ENCODE measurements at places on chromosomes 4 and X.
A peak's percentile ranks its signal among the peaks of the same experiment; 100 is the strongest.

DNA sequence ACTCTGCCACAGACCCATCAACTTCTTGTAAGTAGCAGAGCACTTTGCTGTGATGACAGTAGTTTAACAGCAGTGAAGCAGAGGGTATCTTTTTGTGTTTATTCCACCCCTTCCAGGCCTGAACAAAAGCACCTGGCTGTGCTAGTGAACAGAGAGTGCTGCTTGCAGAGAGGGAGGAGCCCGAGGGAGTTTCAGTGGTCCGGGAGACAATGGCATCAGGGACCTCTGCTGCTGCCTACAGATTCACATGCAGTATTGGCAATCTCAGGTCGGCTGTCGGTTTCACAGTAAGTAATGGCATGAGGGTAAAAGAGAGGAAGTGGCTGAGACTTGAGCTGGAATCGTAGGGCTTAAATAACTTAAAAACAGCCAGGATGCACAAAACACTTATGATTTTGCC, 755.8 kb downstream of the RPA4 start:
- no peak for DNase-seq

- no peak for DNase-seq
Observed at GRCh38 chrX:107711521-107712181, 63.9 kb downstream of the TSC22D3 start.

GRCh38 chr4:184762100-184762499, 28.2 kb upstream of the CENPU start:
- peak; percentile 6 for DNase-seq

DNA sequence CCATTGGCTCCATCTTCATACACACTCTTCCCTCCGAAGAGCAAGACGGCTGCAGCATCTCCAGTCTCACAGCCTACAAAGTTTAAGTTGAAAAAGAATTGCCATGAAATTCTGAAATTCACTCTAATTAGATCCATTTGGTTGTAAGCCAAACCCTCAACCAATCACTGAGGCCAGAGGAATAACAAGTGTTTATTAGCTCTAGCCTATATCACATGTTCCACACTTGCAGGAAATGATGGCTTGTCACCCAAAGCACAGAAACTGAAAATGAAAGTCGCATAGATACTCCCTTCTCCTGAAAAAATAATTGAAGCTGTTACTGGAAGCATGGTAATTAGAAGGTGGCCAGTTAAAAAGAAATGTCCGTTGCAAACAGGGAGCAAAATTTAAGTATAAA, 1071.8 kb downstream of the CCSER1 start:
- DNase-seq, result no peak

DNA sequence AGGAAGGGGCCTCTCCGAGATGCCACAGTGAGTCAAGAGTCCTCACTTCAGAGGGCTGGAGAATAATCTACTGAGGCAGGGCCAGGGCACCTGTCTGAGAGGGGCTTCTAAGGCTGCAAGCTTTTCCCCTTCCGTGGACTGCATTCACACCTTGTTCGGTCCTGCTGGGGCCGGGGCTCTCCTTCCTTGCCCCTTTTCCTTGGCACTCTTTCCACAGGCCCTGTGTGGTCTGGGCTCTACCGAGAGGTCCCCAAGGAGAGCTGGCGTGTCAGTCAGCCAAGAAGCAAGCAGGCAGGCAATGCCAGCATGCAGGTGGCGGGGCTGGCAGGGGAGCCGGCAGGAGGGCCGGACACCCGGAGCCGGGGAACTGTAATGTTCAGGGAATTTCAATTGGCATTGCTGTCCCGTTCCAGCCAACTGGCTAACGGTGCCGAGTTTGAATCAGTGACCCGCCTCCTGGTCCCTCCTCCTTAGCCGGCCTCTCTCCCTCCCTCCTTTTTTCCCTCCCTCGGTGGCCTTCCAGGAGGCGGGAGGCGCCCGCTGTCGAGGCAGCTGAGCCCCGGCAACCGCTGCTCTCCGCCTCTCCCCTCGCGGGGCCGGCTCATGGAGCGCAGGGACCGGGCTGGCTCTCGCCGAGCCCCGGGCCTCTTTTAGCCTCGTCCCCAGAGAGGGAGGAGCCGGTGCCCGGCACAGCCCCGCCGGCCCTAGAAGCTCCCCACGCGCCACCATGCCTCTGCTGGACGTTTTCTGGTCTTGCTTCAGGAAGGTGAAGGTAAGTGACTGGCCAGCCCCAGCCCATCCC, at the start of gene STARD8:
Gene STARD8 (plus strand): TSS at position 511 of the 802 bp plus-strand sequence. CDS start 217 bp downstream, at position 728.
- no peak for DNase-seq

- no peak for DNase-seq
Observed at GRCh38 chr4:48081196-48081595, 52.9 kb downstream of the TXK start.

DNA sequence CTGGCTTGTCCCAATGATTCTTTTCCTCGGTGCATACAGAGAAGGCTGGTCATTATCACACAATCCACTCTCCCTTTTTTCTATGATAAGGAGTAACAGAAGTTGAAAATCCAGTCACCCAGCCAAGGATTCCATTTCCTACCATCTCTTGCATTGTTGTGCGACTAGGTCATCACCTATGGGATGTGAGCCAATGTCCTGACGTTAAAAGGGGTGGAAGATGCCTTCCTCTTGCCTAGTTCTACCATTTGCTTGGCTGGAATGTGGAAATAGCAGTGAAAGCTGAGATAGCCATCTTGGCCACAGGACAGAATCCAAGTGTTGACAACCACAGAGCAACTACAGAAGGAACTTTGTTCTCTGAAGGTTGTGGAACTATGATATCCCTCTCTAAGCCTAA, 132.2 kb upstream of the KIT start:
- no peak for DNase-seq

- no peak for DNase-seq
Observed at GRCh38 chr4:7326693-7327340, 107.9 kb downstream of the PSAPL1 start.

GRCh38 chrX:123361371-123361770, 177.3 kb downstream of the GRIA3 start:
- no peak for DNase-seq

GRCh38 chr4:147958057-147958456, 226.2 kb downstream of the ARHGAP10 start:
- DNase-seq, result no peak
